ENCODE measurements at places on chromosomes 7 and 10.

DNA sequence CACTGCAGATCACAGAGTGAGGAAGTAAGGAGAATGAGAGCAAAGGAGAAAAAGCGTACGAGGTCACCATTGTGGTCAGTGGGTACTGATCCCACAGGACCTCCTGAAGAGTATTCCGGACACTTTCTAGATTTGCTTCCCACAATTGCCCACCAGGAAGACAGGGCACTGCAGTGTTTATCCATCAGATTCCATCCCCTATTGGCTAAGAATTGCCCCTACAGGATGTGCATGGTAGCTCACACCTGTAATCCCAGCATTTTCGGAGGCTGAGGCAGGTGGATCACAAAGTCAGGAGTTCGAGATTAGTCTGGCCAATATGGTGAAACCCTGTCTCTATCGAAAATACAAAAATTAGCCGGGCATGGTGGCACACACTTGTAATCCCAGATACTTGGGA, 5.3 kb upstream of the FHIP2A start:
- no peak for DNase-seq

GRCh38 chr10:77823811-77824542, 102.6 kb downstream of the DLG5 start:
- no peak for DNase-seq

- DNase-seq, result no peak
Observed at GRCh38 chr7:1252540-1253090, 19.9 kb downstream of the UNCX start.

DNA sequence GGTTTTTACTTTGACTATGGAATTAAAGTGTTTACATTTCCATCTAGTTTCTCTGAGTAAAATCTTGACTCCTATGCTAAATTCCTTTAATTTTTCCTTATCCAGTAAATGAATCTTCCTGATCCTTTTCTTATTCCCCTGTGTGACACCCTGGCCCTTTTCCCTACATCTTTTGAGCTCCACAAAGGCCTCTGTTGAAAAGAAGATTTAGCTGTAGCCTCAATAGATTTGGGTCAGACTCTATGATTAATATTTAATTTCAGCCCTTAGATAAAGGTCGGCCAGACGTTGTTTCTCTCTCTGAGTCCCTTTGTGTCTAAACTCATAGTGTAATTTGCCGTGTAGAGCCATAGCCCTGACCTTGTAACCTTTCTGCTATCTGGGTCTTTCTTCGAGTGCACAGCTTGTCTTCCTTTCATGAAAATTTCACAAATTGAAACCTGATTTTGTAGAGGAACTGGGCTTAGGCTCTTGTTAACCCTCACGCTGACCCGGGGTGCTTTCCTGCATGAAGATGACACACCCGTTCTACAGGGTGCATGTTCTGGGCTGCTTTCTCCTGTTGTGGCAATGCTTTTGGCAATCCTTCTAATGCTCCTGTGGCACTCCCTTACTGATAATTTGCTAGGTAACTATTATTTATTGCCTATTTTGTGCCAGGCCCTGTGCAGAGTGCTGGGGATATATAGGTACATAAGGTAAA, 21.2 kb downstream of the LSMEM1 start:
- no peak for DNase-seq

- DNase-seq, result no peak
Observed at GRCh38 chr7:140213684-140214074, 36.9 kb upstream of the KDM7A start.

DNA sequence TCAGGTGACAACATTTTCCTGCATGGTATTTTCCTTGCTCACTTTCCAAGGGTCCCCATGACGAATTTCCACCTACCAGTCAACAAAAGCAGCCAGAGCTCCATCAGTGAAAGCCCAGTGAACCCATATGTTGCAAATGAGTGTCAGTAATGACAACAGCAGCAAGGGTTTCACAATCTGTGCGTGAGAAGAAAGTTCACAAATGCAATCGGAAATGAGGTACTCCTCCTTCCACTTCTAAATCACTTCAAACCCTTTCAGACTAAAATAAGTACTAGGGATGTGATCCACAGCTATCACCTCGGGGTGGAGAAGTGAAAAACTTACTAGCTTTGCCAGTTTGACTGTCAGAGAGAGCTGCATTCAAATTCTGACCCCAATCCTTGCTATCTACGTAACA, 55.6 kb upstream of the BET1 start:
- no peak for DNase-seq

DNA sequence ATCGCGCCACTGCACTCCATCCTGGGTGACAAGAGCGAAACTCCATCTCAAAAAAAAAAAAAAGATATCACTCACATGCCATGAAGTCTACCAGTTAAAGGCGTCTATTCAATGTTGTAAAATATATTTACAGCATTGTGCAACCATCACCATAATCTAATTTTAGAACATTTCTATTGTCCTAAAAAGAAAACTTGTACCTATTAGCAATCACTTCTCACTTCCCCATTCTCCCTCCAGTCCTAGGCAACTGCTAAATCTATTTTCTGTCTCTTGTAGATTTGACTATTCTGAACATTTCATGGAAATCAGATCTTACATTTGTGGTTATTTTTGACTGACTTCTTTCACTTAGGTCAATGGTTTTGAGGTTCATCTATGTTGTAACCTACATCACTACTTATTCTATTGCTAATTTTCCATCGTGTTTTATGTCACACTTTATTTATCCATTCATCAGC, 25.2 kb upstream of the OTUD1 start:
- DNase-seq, result no peak

DNA sequence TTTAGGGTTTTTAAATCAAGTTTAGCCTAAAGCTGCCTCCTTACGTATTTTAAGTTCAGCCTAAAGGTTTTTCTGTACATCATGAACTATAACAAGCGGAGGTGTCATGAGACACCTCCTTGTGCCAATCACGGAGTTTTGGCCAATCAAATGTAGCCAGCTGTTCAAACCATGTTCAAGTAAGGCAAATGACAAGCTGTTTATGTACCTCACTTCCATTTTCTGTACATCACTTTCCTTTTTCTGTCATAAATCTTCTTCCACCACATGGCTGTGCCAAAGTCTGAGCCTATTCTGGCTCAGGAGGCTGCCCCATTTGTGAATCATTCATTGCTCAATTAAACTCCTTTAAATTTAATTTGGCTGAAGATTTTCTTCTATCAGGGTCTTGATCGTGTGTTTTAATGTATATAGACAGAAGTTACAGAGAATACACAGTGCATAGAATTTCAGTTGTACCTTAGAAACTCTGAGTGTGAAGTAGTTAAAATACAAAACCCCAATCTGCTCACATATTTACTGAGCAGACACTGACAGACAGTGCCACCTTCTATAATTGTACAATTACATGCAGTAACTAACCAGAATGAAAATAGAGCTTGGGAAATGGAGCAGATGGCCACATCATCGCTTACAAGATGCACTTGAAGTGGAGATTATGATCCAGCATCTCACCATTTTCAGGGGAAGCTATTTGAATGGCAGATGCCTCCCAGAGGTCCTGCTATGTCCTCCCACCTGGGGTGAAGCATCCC, 76.9 kb upstream of the LANCL2 start:
- DNase-seq, result no peak

DNA sequence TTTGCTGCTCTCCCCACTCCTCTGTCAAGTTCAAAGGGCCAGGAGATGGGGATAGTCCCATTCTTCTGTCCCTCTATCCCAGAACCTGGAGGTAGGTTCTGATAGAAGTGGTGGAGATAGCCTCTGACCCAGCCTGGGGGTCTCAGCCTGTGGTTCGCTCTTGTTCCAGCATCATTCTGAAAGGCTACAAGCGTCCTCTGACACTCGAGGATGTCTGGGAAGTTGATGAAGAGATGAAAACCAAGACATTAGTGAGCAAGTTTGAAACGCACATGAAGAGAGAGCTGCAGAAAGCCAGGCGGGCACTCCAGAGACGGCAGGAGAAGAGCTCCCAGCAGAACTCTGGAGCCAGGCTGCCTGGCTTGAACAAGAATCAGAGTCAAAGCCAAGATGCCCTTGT, 14.5 kb downstream of the ABCC2 start:
- no peak for DNase-seq

Data from stimulated activated CD8-positive, alpha-beta memory T cell treated with anti-CD3 and anti-CD28 coated beads, Interleukin-4, amount 100 ng/mL, for 1 hour (primary cell).